ENCODE measurements at places on chromosomes 11 and 22.

DNA sequence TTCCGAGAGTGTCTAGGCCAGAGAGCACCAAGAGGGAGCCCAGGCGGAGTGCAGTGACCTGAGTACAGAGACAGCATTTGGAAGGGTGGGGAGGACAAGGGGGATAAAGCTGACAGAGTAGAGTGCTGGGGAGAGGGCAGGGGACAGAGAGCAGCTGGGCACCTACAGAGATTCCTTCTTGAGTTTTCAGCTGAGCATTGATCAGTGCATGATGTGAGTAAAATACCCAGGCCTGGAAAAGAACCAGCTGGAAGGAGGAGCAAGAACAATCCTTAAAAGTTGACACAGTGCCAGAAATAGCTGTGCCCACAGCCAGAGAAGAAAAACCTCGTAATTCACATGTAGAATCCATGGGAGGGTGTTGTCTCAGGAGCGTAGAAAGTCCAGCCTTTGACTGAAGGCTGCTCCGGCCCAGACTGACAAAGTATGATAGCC, 33.9 kb upstream of the PANX2 start:
- DNase-seq: no peak

- DNase-seq: peak; percentile 98
Measured at GRCh38 chr11:100681064-100681502, 6.0 kb upstream of the ARHGAP42 start.

DNA sequence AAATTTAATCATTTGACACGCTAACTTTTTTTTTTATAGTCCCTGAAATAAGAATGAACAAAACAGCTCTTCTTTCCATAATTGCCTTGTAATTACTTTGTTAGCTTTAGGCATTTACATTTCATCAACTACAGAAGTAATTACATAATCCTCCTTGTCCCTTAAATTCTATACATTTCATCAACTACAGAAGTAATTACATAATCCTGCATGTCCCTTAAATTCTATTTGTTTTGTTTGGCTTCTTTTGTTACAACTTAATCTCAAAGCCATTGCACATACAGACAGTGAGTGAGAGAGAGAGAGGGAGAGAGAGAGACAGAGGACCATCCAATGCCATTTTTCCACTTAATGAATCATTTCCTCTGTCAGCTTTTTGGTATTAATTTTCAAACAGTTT, 873.2 kb downstream of the METTL15 start:
- no peak for DNase-seq

- DNase-seq: no peak
Measured at GRCh38 chr11:19025481-19026406, 34.8 kb downstream of the MRGPRX2 start.
